ENCODE measurements at places on chromosomes 7 and 10. TPM values are rescaled to one million over a fixed set of nuclear protein-coding genes. Genes with fewer than 3 reads are reported as not detected.

GRCh38 chr10:120802935-120803334 lies 48.2 kb upstream of the WDR11 start:
- no peak for DNase-seq

GRCh38 chr7:50552921-50553320 lies 12.3 kb downstream of the DDC start:
- DNase-seq = peak; percentile 59

- DNase-seq = no peak
Observed at GRCh38 chr7:66837007-66837406, 84.0 kb upstream of the TMEM248 start.

DNA sequence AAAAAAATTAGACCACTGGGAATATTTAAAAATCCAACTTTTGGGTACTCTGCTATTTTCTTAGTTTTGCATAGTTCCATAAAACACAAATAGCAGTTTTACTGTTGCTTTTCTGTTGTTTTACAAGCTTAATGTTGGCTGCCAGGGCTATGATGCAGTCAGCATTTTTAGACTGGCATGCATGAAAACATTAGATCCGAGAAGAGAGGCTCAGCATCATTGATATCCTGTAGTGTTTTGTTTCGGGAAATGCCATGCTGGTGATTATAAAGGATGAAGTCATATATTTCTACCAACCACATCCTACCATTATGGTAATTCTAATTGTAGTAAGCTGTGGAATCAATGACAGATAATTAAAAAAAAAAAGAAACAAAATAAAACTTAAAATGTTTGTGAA lies 104.6 kb downstream of the MBL2 start:
- DNase-seq = no peak

DNA sequence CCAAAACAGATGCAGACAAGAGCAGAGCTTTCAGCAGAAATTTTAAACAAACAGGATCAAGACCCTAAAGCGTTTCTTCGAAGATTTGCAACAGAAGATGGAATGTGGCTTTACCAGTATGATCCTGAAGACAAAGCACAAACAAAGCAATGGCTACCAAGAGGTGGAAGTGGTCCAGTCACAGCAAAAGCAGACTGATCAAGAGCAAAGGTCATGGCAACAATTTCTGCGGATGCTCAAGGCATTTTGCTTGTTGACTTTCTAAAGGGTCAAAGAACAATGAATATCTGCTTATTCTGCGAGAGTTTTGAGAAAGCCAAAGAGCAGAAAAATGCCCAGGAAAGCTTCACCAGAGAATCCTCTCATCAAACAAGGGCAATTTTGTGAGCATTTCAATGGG lies 130.4 kb downstream of the MBL2 start:
- no peak for DNase-seq

- DNase-seq = no peak
Observed at GRCh38 chr7:131689662-131690234, 133.3 kb upstream of the PODXL start.

DNA sequence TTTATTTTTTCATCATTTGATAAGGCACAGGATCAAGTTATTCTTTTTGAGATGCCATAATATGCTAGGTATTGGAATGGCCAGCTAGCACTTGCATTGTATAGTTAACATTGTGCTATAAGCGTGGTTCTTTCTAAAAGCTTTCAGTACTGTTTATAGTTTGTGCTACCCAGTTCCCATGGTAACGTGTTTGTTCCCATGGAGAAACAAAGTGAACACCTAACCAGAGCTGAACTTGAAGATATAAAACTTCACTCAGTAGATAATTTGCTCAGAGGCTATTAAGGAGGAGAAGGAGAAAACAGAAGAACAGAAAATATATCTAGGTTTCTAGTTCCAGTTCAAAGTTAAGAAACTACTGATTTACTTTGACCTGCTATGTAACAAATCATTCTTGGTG lies 23.6 kb upstream of the ITGB8 start:
- no peak for DNase-seq

- DNase-seq = no peak
Observed at GRCh38 chr7:33845991-33846509, 59.3 kb upstream of the BMPER start.

DNA sequence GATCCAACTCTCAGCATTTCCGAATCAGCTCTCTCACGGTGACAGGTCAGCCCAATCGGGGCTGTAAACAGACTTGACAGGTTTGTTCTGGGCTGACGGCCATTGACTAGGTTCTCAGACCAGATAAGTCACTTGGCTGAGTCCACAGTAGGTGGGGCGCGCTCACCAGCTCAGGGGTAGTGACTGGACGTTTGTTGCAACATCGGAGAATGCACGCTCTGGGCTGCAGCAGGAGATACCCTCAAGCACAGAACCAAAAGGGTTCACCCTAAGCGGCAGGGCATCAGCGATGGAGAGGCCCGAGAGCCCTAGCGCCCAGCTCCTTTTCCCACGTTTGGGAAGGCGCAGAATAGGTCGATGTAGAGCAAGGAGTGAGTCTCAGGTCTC lies 1.8 kb downstream of the KLLN start:
- DNase-seq = no peak

DNA sequence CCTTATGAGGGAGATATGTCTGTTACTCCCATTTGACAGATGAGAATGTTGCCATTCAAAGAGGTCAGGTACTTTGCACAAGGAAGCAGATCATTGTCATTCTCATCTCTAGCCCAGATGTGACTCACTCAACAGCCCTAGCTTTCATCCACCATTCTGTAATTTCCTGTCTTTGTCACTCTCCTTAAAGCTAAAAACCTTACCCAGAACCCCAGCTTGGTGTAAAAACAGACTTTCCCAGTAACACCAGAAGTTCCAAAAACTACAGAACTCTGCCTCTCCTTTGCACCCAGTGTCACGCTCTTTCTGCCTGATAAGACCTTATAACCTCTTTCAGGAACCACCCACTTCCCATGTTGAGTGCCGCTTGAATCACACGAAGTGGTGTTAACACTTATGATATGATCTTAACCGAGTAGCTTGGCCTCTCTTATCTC lies 89.1 kb upstream of the SP4 start:
- DNase-seq = no peak

DNA sequence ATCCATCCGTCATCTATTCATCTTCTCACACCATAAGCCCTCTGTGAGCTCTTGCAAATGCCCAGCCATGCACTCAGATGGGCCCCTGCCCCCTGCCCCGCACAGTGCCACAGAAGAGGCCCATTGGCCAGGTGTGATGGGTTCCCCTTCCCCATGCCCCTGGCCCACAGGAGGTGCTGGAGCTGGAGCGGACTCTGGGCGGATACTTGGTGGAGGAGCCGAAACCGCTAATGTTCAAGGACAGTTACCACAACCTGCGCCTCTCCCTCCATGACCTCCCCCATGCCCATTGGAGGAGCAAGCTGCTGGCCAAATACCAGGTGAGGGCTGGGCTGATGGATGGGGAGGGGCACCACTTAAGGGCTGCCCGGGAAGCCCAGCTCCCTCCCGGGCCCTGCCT lies 23.4 kb upstream of the SLC29A3 start:
- DNase-seq = no peak

GRCh38 chr7:102260856-102261255 lies 25.8 kb upstream of the SH2B2 start:
- DNase-seq = no peak

GRCh38 chr10:75379212-75379724 lies 22.3 kb downstream of the ZNF503 start:
- peak; percentile 46 for DNase-seq

DNA sequence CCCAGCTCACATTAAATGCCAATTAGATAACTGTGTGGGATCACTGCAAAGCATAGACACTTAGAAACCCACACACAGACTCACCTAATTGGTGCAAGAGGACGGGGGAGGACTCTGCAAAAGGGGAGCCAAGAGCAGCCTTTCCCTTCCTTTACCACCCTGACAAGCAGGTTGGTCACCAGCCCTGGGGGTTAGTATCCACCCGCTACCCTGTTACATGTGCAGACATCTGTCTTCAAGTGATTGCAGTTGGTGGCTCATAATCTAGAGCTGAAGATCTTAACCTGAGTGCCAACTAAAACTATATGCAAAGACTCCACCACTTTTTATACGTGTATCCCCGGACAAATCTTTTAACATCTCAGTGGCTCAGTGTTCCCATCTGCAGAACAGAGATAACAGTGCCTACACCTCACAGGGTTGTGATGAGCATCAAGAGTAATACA lies 56.9 kb downstream of the SORBS1 start:
- DNase-seq = no peak

DNA sequence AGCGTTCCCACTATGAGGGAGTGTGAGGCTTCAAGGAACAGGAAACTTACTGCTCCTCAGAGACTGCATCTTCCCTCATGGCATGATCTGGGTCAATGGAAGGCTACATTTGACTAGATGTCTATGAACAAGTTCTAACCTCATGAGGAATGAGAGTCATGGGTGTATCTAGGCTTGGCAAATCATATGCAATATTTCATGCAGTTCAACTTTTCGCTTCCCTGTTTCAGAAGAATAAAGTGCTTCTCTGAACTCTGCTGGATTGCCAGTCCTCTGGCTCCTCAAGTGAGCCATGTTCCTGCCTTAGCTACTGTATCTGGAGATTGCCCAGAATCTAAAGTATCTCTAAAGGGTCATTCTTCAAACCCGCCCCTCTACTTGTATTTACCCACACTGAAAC lies 54.3 kb upstream of the SEMA3A start:
- no peak for DNase-seq

DNA sequence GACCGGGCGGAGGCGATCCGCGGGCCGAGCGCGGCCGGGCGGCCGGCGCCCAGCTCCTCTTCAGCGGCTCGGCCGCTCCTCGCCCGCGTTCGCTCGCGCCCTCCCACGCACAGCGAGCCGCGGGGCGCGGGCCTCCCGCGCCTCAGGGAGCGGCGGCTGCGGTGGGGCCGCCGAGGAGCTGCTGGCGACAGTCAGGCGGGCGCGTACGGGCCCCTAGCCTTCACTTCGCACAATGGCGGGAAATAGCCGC lies at the start of gene MCMBP:
Gene MCMBP (minus strand): TSS at position 234 of the 250 bp plus-strand sequence. CDS start 259 bp downstream, outside the sequence.
- no peak for DNase-seq

- DNase-seq = no peak
Observed at GRCh38 chr10:46318799-46319198, 32.0 kb downstream of the ANTXRL start.

Gene TUBGCP2
- 61.1 TPM for polyA plus RNA-seq

Gene CDNF
- polyA plus RNA-seq = 3.3 TPM

Gene NPC1L1
- 3.3 TPM for polyA plus RNA-seq

Gene CDC14C
- polyA plus RNA-seq = 0.04 TPM

Gene TMEM139
- 58.1 TPM for polyA plus RNA-seq

Gene AQP1
- 225 TPM for polyA plus RNA-seq

Gene EVX1
- 0.09 TPM for polyA plus RNA-seq

Gene PDE6C
- polyA plus RNA-seq = 0.40 TPM

Gene NACAD
- polyA plus RNA-seq = 10.7 TPM

Gene LRRD1
- 0.50 TPM for polyA plus RNA-seq

Gene ANLN
- polyA plus RNA-seq = 34.8 TPM
